ENCODE measurements at places on chromosomes 13 and 19. TPM values are rescaled to one million over a fixed set of nuclear protein-coding genes. Genes with fewer than 3 reads are reported as not detected.

TNFSF9 gene
- 0.80 TPM for total RNA-seq

CGB7 gene
- total RNA-seq = not detected

SIGLEC5 gene
- 0.45 TPM for total RNA-seq

DMPK gene
- 105 TPM for total RNA-seq

ZNF486 gene
- total RNA-seq = 9.0 TPM

DOCK6 gene
- 50.9 TPM for total RNA-seq

ZNF221 gene
- total RNA-seq = 8.1 TPM

ZNF667 gene
- total RNA-seq = 10.2 TPM

LILRA6 gene
- total RNA-seq = 2.4 TPM

GRCh38 chr13:108176685-108177274 lies 38.6 kb downstream of the LIG4 start:
- DNase-seq = no peak

DNA sequence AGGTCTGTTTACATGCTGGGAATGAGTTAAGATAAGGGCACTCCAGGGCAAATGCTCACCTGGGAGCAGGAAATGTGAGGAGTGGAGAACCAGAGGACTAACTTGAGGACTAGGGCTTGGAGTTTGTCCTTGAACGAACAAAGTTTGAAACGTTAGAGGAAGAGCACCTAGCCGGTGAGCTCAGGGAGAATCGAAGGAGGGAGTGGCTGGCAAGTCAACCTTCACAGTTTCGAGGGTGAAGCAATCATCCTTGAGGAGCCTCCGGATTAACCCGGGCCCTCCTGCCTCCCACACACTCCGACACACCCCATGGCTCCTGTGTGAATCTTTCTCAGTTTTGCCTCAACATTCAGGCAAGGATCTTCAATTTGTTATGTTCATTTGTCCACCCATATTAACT lies 58.6 kb downstream of the LMO7 start:
- DNase-seq = no peak

DNA sequence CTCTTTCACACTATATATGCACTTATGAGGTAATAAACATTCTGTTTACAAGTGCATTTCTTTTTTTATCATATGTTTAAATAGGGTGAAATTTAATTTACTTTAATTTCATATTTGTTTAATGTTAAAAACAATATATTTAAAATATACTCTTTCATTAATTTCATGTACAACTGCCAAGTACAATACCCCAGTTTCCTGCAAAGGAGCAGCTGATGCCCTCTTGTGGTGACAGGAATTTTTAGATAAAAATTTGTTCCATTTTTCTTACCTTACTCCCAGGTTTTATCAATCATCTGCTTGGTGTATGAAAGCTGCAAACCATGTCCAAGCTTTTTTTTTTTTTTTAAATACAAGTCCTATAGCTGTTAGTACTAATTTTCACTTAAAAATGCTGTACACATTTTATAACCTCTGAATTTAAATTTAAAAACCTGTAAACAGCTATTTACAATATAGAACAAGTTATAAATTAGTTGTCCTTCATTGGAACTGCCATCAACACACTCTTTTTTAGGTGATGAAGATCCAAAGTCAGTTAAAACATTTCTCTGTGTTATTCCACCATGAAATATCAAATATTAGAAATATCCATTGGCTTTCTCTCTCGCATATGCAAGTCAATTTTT lies 4.9 kb downstream of the PCDH20 start:
- DNase-seq = no peak

- peak; percentile 95 for DNase-seq
These were observed at the start of the genes PEG3 and ZIM2 for GRCh38 chr19:56840451-56841192. TSS of gene PEG3 (minus strand) at chr19:56840726. CDS start at chr19:56824655, 16,071 bp downstream. TSS of gene ZIM2 (minus strand) at chr19:56840726. CDS start at chr19:56824277, 16,449 bp downstream.

GRCh38 chr19:30064771-30065494 lies 122.9 kb downstream of the URI1 start:
- no peak for DNase-seq

GRCh38 chr13:51222686-51223559 lies 725 bp downstream of the FAM124A start:
- peak; percentile 15 for DNase-seq

DNA sequence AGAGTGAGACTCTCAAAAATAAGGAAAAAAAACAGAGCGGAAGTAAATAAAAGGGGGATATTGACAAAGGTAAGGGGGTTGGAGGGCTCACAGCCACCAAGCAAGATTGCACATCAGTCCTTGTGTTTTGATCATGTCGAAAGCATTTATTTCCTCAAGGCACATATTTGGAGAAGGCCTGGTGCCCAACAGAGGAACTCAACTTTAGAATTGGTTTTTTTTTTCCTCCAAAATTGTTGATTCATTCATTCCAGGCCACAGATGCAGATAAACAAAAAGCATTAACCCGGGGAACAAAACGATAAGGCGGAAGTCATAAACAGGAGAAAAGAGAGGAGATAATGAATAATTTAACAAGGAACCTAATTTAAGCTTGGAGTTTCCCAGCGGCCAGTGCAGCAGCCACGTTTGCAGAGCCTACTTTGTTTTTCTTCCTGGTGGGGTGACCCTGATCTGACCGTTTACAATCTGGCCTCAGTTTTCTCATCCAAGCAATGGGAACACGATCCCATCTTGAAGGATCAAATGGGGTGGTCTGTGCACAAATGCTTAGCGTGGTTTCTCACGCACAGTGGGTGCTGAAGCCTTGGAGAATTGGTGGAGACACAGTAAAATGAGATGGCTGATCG lies 2.1 kb upstream of the PTPRS start:
- no peak for DNase-seq

- DNase-seq = no peak
These were observed 22.3 kb downstream of the CRYL1 start for GRCh38 chr13:20503088-20504083.

GRCh38 chr13:74210693-74211393 lies 76.6 kb upstream of the KLF12 start:
- DNase-seq = no peak

Measured in ovary (tissue), 10 donors.